ENCODE measurements at places on chromosomes 3 and 15.

GRCh38 chr15:94547711-94548110 is 316.4 kb downstream of the MCTP2 start:
- DNase-seq, result no peak

GRCh38 chr3:73556520-73557372 is 68.0 kb downstream of the PDZRN3 start:
- DNase-seq, result no peak

GRCh38 chr3:159870723-159871122 is 117.9 kb upstream of the IL12A start:
- DNase-seq, result no peak

DNA sequence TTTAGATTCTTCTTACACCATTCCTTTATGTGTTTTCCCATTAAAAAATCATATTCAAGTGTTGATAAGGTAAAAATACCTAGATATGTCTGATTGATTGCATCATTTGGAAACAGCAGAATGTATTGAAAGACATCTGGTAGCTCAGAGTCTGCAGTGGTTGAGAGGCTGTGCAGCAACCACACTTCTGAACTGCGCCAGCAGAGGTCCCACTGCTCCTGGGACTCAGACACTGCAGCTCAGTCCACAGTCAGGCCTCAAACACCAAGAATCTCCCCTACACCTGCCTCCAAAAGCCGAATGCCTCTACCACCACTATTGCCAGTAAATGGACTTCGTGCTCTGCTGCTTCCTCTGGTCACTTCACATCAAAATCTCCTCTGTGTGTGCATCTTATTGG is 176.9 kb upstream of the LMCD1 start:
- peak; percentile 56 for DNase-seq

- DNase-seq, result no peak
These were observed 156.0 kb upstream of the CD96 start for GRCh38 chr3:111385971-111386495.

- DNase-seq, result no peak
These were observed 32.0 kb downstream of the CA12 start for GRCh38 chr15:63349621-63350020.

DNA sequence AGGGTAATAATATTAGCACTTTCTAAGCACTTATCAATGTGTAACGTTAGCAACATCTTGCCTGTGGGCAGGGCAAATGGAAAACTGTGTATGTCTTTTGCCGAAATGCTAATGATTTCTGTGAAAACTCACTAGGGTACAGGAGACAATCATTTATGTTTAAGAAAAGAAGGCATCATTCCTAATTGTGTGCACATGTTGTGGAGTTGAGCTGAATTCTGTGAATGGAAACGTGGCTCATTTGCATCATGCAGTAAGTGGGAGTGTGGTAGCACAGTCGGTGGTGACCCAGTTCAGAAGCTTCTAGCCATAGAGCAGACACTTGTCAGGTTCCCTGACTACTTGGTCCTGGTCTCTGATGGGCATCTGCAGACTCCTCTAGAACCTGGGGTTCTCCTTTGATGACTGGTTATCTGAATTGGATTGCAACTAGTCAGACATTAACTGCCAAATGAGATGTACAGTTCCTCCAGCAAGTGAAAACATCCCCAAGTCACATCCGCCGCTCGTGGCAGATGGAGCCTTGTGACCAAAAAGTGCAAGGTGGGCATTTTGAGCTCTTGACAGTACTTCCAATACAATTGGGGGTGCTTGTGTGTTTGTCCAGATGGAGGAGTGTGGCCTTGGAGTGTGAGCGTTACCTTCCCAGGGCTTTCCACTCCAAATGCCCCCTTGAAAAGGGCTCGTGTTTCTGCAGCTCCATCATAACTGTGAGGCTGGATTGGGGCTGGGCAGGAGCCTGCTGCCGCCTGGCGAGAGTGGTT is 21.5 kb downstream of the MRPS25 start:
- DNase-seq, result no peak

DNA sequence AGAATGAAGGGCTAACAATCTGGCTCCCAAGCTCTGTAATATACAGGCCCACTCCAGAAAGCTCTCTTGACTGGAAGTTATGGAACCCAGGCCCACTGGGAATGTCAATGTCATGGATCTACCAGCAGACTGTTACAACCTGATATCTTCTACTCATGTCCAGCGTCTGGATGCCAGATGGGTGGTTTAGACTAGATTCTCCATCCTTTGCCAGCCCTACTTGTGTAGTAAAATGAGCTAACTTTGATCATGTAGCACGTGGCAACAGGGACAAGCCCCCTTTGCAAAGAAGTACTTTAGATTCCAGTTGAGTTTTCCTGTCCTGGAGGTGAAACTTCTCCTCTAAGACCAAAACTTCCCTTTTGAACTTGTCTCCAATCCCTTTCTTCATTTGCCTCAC is 55.1 kb downstream of the HEG1 start:
- DNase-seq, result no peak
